NCI-H510A treated with DMSO at 0.1 percent for 48 hours (cell line): ENCODE measurements at places on chromosomes 6 and 20.
A peak's percentile ranks its signal among the peaks of the same experiment; 100 is the strongest.

GRCh38 chr20:37519508-37520418 lies 1.3 kb upstream of the NNAT start:
- DNase-seq = peak; percentile 76

DNA sequence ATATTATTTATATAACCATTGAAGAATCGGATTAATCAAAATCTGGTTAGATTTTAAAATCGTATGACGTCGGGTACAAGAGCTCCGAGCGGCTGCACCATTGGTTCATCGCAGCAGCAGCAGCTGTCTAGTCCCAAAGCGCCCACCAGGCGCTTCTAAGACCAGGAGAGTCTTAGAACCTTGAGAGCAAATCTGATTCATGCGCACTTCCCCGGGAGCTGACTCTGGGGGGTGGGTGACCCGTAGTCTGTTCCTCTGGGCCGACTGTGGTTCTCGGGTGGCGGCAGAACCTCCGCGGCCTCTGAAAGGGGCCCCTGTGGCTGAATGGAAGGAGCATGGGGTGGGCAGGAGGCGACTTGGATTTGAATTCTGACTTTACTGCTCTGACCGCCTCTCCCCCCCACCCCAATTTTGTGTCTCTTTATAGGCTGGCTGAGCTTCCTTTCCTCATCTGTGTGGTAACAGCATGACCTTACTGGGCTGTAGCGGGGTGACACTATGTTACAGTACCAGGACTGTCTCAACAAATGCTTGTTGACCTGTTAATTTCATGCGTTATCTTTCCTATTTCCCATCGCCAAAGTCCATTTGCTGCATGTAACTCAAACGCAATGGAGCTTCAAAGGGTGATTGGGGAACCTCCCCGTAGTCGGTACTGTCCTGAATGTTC lies 119.7 kb downstream of the RTN4IP1 start:
- no peak for DNase-seq

DNA sequence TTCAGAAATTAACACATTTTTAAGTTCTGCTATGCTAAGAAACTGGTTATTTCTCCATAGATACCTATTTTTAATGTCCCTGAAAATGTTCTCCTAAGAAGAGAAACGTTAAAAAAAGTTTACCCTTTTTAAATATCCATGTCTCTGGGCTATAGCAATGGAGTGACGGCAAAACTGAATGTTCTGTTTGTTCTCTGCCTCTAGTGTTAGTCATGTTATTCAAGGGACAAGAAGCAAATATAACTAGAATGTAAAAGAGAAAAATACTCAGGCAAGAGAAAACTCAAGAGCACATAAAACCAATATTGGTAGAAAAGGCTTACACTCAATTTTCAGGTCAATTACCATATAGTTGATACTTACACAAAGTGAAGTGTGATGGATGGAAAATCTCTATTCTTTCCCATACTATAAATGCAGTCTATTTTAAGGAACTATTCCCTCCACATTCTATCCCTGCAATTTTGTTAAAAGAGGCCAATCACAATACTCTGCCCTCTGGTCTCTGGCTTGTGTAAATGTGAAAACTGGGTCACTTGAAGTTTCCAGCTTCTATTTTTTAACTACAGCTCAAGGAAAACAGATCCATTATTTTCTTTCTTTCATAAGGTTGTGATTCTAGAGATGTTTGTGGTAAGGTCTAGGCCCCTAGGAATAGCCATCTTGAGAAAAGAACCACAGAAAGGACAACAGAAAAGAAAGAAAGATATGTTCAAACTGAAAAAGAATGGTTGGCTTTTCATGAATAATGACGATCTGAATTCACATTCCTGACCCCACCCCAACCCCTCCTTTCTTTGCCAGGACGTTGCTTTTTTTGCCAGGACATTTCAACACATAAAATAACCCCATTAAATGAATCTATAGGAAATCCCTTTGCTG lies 200.3 kb upstream of the FAM83B start:
- DNase-seq = no peak

DNA sequence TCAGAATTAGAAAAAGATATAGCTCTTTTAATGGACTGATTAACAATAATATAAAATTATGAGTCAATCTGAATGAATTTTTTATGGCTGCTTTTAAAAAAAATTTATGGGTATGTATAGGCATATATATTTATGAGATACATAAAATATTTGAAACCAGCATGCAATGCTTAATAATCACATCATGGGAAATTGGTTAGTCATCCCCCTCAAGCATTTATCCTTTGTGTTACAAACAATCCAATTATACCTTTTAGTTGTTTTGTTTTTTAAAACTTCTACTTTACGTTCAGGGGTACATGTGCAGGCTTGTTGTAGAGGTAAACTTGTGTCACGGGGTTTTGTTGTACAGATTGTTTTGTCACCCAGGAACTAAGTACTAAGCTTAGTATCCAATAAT lies 63.4 kb upstream of the HMGCLL1 start:
- DNase-seq = no peak

- DNase-seq = peak; percentile 32
Observed at GRCh38 chr6:166814390-166814789, 142.0 kb downstream of the RNASET2 start.

- DNase-seq = peak; percentile 97
Observed at GRCh38 chr6:33759887-33760629, 13.4 kb upstream of the IP6K3 start.

- no peak for DNase-seq
Observed at GRCh38 chr6:140370976-140371870, 996.8 kb upstream of the CITED2 start.

- DNase-seq = no peak
Observed at GRCh38 chr6:121635355-121635754, 199.9 kb downstream of the GJA1 start.

DNA sequence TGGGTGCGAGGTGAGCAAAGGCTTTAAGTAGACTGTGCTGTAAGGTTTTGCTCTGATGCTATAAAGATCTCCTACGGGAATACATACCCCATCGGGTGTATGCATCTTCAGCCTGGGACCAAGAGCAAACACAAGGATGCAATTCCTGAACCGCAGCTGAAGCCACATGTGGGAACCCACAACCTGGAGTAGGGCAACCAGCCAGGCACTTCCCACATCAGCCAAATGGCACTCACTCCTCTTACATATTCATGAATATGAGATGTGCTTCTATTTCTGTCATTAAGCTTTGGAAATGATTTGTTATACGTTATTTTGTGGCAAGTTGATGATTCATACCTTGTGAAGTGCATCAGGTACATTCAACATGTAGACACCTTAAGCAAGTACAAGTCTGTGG lies 619.2 kb downstream of the C6orf118 start:
- DNase-seq = no peak
